Breast epithelium (tissue), 4 donors: ENCODE measurements at places on chromosomes 1 and 21. TPM values are rescaled to one million over a fixed set of nuclear protein-coding genes. Genes with fewer than 3 reads are reported as not detected.
A peak's percentile ranks its signal among the peaks of the same experiment; 100 is the strongest.

DNA sequence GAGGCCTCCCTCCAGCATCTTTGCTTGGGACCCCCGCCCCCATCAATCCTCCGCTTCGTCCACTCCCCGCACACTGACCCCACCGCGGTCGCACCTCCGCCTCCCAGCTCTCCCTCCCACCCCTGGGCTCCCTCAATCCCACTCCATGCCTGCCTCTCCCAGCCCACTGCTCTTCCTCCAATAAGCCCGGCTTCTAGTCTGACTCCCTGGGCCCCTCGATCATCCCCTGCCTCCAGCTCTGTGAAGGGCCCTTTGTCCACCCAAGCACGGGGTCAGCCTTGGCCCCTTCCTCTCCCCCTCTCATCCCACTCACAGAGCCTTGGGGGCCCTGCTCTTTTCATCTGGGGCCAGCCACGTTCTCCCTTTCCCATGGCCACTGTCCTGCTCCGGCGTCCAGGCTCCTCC lies 1.5 kb upstream of the TMEM200B start:
- DNase-seq: no peak

GRCh38 chr1:219664310-219665029 lies 51.6 kb upstream of the ZC3H11B start:
- no peak for DNase-seq

Gene FMN2
- 0.80 TPM for total RNA-seq

GRCh38 chr1:116544588-116545358 lies 26.1 kb downstream of the CD58 start:
- no peak for DNase-seq

Gene FAM72A
- not detected for total RNA-seq

Gene MPL
- not detected for total RNA-seq

- no peak for DNase-seq
Observed at GRCh38 chr1:8121261-8122159, 95.4 kb upstream of the ERRFI1 start.

- peak; percentile 84 for DNase-seq
Observed at GRCh38 chr1:1318131-1318652, 6.3 kb downstream of the INTS11 start.

DNA sequence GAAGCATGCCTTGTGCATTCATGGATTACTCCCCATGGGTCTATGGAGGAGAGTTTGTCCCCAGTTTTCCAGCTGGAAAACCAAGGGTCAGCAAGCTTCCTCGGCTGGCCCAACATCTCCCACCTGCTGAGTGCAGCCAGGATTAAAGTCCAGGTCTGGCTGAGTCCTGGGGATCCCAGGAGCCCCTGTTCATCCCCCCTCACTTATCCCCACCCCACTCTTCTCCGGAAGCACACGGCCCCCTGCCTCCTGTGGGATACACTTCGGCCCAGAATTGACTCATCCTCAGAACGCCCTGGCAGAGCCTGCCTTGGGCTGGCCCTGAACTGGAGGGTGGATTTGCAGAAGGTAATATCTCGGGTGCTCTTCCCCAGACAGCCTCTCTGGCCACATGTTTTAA lies 276.1 kb downstream of the NPHP4 start:
- no peak for DNase-seq

GRCh38 chr1:52364235-52364839 lies 1.7 kb downstream of the CC2D1B start:
- no peak for DNase-seq

GRCh38 chr1:214727274-214727673 lies 124.3 kb downstream of the CENPF start:
- DNase-seq: no peak

Gene ILF2
- 92.2 TPM for total RNA-seq

Gene TNFRSF18
- 1.9 TPM for total RNA-seq

DNA sequence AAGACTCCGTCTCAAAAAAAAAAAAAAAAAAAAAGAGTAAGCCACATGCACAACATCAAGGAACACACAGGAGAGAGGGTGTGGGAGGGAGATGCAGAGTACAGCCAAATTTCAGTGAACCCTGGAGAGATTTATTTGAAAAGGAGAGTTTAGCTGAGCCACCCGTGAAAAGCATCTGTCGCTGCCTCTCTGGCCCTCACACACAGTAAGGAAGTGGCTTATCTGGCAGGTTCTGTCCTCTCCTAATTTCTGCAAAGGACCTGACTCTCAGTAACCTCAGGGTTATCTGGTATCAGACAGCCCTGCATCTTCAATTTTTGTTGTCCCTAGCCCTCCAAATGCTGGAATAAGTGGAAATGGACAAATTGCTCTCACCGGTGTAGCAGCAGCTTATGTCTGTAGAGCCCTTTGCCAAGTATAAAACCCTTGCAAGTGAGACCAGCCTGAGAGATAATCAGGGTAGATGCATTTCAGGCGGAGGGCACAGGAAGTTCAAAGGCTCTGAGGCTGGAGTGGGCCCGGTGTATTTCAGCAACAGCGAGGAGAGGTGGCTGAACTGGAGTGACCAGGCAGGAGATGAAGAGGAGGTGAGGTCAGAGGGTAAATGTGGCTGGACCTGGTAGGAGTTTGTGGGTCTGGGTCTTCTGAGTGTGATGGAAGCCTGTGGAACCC lies 16.7 kb upstream of the IL10RB start:
- no peak for DNase-seq

Gene CD247
- 0.80 TPM for total RNA-seq

GRCh38 chr21:46017148-46017547 lies 35.6 kb downstream of the COL6A1 start:
- no peak for DNase-seq

Gene FCRLB
- total RNA-seq: 0.15 TPM

GRCh38 chr1:62237361-62237760 lies 42.7 kb downstream of the L1TD1 start:
- DNase-seq: no peak

Gene APP
- total RNA-seq: 383 TPM

Gene GNAI3
- 6.9 TPM for total RNA-seq

DNA sequence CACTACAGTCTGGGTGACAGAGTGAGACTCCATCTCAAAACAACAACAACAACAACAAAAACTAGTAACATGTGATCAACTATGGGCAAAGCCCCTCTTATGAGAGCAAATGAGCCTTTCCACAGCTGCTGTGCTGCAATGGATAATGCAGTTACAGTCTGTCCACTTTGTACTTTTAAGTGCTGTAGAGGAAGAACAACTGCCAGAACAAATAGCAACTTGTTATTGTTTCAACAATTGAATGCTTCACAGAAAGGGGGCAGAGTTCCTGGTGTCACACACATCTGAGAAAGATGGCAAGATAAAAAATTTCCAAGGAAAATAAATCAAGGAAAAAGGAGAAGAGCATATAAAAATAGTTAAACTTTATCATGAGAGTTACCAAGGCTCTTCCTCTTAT lies 243.6 kb upstream of the DMRTA2 start:
- no peak for DNase-seq

DNA sequence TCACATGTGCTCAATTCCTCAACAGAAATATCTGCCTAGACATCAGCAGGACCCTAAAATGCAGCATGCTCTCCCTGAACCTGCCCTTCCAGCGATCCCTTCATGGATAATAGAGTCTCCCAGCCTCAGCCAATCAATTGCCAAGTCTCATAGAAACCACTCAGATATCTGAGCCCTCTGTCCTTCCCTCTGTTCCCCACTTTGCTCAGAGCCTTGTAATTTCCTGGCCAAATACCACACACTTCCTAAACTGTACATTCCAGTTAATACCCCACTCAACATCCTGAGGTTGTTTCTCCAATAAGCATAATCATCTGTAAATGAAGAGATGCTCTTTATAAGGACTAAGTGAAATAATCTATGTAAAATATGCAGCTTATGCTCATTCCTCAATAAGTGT lies 59.3 kb upstream of the PTGFRN start:
- DNase-seq: no peak

- no peak for DNase-seq
Observed at GRCh38 chr1:233394860-233395717, 67.6 kb downstream of the MAP3K21 start.

DNA sequence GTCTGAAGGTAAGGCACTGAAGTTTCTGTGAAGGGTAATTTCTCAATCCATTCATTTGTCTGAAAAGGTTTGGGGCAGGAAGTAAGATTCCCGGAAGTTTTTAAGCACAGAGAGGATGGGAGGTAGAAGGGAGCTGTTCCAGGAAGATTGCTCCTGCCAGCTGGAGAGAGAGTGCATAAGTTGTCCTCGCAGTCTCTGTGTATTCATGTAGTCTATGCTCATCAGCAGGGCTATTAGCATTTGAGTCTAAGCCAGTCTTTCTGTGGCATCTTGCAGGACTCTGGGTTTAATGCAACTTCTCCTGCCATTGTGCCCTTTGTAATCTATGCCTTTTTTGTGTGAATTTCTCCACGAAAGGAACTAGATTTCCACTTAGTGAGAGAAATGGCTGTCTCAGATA lies 140.8 kb upstream of the FGGY start:
- no peak for DNase-seq

DNA sequence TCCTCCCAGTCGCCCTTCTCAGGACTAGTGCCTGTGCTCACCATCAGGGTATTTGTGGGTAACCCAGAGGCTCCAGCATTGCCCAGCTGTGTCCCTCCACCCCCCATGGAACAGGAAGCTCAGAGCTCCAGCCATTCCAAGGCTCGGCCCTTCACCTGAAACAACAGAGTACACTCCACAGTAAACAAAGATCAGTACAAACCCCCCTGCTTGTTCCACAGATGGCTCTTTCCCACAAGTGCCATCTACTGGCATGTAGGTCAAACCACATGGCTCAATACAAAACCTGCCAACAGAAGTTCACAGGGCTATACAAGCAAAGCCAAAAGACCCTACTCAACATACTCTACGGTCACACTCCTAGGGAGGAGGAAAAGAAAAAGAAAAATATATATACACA lies 258.7 kb downstream of the AGBL4 start:
- no peak for DNase-seq

Gene VANGL1
- total RNA-seq: 6.6 TPM

DNA sequence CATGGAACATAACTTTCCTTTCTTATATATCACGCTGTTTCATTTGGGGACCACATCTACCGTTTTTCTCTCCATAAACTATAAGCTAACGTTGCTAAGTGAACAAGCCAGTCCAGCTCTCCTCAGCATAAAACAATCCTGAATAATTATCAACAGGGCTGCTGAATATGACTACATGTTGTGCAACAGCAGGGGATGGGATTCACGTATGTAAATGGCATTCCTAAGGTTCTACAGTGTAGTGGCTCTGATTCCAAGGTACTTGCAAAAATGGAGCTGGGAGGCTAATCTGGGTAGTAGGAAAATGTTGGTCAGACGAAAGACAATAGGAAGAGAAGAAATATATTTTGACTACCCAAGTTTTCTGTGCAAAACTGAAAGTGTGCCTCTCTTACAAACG lies 262.8 kb downstream of the RWDD3 start:
- DNase-seq: no peak

DNA sequence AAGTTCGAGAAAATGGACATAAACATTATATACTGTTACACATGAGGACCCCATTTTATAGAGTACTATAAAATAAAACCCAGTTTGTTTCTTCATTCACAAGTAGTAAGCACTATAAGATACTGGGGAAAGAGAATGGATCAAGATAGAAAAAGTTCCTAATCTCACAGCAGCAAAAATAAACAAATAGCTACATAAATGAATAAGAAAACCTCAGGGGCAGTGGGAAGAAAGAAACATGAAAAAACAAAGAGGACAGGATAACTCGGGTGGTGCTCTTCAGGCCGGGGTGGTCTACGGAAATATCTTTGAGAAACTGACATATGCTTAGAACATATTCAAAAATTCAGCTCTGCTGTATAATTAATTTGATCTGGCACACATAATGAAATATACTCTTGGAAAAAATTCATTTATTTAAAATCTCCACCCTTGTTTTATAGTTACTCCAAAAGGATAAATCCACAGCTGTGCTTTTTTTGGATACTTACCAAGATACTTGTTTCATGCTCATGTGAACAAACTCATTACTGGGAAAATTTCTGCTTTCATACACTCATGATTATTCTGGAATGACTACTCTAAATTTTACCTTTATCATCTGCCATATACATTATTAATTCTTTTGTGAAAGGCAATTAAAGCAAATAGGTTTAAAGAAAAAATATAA lies 20.0 kb downstream of the CEP170 start:
- DNase-seq: no peak

DNA sequence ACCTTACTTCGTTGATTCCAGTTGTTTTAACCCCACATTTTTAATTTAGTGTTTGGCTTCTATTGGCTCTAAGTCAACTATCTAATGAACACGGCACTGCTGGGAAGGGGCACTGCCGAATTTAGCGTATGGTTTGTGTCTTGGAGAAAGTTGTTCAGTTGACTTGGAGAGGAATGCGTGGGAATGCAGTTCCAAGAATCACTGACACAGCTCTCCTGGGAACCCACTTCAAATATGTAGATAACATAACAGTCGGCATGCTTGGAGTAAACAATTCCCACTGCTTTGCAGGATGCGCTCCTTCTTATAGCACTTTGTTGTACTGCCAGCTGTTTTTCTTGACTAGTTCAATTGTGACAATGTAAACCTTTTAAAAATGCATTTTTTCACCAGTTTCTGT lies 104.3 kb downstream of the RYR2 start:
- DNase-seq: no peak

DNA sequence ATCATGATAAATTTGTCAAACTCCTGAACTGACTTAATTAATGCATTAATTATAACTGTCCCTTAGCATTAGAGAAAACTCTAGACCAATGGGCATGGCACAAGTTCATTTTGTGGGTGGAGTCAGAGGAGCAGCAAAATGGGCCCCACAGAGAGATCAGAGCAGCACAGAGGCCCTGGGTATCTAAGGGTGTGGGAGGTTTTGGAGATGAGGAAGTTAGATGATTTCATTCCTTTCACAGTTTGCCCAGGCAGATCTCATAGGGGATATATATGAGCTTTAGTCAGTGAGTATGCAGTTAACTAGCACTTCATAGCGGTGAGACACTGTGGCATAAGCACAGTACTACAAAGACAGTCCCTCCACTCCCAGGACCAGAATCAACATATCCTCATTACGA lies 117.3 kb downstream of the MAB21L3 start:
- DNase-seq: no peak

DNA sequence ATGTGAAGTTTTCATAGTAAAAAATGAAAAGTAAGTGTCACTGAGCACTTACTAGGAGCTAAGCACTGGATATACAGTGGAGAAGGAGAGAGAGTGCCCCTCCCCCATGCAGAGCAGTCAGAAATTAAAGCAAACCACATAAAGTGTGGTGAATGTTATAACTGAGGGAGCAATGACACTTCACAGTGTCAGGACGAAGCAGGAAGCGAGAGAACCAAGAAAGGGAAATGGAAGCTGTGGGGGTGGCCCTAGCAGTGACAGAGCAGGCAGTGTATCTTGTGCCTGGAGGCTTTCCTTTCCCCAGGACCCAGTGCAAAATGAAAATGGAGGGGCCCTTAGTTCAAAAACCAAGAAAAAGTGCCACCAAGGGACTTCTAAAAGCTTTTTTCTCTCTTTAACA lies 21.5 kb upstream of the RCAN3 start:
- DNase-seq: no peak

DNA sequence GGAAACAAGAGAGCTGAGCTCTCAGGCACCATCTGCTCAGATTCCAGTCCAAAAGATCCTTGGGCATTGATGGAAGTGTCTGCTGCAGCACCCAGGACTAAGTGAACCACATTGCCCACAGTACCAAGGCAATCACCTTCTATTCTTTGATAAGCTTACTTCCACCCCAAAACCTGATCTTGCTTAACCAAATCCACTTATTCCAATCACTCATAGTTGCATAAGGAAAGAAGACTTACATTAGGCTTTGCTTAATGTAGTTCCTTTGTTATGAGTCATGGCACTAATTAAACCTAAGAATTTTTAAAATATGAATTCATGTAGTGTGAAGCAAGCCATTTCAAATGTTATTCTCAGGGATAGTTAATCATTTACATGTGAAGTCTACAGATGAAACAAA lies 84.5 kb downstream of the UCHL5 start:
- no peak for DNase-seq
